Fibroblast of skin of left quadriceps (primary cell): ENCODE measurements at places on chromosomes 2 and 18.

DNA sequence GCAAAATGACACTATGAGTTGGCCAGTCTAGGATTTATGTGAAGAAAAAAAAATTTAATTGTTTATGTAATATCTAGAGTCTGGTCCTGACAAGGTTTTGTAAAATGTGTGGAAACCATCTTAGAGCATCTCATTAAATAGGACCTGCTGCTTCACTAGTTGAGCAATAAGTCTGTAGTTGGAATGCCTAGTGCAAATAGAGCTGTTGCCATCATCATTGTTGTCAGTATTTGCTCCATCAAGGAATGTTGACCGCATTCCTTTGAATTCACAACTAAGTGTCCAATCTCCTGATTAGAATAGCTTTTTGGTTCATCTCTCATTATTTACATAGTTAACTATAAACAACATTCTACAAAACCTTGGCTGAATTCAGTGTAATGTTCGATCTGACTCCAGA, 32.2 kb upstream of the RPE start:
- DNase-seq, result no peak

- DNase-seq, result no peak
Measured at GRCh38 chr18:24002479-24002878, 12.1 kb upstream of the TTC39C start.

DNA sequence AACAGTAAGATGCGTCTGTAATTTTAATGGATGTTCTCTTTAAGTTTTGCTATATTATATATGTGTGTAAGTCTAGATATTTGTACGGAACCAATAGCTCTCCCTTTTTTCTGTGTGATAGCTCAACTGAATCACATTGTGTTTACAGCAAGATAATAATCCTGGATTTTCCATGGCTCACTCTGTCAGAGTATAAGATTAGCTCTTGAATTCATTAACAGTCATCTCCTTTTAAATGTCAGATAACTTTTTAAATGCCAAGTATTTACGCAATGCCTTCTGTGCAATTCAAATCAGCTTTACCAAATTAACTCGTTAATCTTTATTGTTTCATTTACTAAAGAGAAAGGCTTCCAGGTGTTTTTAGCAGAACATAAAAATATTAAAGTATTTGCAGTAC, 76.9 kb downstream of the KIAA2012 start:
- no peak for DNase-seq

DNA sequence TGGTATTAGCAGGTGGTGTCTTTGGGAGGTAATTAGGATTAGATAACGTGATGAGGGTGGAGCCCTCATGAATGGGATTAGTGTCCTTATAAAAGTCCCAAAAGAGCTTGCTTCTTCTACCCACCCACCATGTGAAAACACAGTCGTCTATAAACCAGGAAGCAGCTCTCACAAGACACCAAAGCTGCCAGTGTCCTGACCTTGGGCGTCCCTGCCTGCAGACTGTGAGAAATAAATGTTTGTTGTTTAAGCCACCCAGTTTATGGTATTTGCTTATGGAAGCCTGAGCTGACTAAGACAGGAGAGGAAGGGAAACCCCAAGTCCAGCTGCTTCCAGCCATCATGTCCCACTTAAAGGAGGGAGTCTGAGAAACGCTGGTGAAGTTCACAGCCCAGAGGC, 13.6 kb downstream of the ADI1 start:
- no peak for DNase-seq

DNA sequence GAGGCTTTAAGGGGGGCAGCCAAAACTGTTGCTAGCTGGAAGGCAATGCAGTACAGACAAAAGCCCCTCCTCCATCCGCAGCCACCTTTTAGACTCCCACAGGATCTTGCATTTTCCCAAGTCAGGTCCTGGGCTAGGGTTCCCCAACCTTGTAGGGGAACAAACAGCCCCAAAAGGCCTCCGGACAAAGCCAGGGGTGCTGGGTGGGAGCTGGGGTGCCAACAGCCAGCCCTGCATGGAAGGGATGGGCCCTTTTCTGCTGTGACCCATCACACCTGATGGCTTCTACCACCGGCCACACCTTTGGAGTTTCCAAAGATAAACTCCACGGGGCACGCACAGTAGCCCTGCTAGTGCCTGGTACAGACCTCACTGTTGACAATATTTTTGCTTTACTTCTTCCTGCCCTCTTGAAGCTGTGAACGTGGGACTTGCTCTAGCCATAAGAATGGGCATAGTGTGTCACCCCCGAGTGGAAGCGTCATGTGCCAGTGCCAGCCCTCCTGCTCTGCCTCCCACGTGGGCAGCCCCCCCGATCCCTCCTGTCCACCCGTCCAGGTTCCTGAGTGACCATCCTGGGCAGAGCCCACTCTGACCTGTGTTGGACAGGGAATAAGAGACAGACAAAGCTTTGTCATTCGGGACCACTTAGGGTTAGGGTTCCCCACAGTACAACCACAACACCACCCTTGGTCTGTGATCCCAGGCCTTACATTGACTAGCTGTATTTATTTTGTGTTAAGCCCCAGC, 18.8 kb downstream of the TUBB6 start:
- no peak for DNase-seq

- no peak for DNase-seq
Measured at GRCh38 chr2:136051001-136051724, 65.7 kb upstream of the DARS1 start.

DNA sequence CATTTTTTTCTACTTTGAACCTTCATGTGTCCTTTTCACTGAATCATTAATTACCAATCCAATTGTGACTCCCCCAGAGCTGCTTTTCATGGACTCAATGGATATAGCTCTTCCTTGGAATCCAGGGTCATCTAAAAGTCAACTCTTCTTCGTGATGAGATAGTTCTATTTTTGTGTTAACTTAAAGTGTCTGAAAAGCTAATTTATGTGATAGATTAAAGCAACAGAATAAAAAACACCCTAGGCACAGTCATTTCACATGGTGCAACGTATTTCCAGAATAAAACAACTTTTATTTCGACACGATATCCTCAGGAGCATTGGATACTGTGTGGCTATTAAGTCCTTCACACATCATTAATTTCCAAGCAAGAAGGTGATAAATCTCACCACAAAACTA, 250.6 kb upstream of the SPHKAP start:
- no peak for DNase-seq

DNA sequence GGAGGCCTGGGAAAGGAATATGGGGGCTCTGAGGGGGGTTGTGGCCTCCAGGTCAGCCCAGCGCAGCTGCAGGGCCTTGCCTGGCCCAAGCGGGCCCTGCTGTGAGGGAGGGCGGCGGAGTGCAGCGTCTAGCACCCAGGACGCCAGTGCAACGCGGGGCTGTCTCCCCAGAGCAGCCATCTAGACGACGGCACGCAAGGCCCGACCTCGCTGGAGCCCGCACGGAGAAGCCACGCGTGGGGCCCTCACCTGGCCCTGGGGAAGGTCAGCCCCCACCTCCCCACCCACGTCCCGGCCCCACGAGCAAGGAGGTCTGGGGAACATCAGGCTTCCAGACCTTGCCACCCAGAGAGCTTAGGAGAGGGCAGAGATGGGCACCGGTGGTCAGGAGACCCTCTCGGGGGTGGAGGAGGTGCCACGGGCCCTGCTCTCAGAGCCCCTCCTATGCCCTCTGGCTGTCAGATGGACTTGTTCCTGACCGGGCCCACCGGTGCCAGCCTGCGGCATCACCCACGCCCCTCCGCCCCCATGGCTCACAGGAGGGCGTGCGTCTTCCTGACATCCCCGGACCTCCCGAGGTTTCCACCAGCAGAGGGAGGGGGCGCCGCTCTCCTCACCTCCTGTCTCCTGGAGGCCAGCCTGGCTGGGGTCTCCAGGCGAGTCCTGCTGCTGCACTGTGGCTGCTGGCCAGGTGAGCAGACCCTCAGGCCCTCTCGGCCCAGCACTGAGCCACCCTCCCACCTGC, 17.0 kb downstream of the GPR35 start:
- no peak for DNase-seq

GRCh38 chr2:69456950-69457445, 19.8 kb upstream of the NFU1 start:
- no peak for DNase-seq

GRCh38 chr2:211930331-211930730, 608.3 kb downstream of the ERBB4 start:
- no peak for DNase-seq

GRCh38 chr2:177147093-177147694, 65.4 kb upstream of the HNRNPA3 start:
- peak; percentile 31 for DNase-seq

GRCh38 chr18:23981369-23981980, 33.1 kb upstream of the TTC39C start:
- no peak for DNase-seq

DNA sequence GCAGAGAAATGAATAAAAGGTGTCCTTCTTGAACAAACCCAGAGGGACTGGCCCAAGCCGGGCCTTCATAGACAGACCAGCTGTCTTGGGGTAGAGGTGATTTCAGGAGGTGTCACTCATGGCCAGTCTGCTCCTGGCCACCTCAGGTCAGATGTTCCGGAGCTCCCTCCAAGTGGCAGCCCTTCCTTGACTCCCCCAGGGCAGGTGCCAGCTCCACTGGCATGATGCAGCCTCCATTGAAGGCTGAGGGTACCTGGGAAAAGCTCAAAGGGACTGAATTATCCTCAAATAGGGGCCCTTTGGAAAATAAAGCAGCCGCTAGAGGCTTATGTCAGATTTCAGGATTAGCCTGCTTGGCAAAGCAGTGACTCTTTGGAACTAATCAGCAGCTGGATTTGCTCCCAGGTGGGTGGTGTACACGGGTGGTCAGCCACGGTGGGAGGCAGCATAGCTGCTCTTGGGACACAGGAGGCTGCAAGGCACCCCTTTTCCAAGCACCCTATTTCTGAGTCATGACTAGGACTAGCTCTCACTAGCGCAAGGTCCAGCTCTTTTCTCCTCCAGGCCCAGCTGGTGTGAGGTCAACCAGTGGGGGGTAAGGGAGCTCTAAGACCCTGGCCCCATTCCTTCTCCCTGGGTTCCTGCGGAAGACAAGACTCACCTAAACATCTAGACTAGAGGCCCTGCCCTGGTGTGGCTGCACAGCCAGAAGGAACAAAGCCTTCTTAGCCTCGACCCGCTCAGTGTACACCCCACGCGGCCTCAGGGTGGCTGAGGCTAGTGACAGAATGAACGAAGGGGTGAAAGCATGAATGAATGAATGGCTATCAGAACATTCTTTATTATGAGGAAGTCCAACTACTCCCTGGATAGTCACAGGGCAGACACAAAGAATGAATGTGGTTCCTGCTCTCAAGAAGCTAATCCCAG, 29.3 kb downstream of the HS1BP3 start:
- DNase-seq, result no peak

GRCh38 chr2:47029737-47030524, 114.3 kb upstream of the MCFD2 start:
- DNase-seq, result no peak

- peak; percentile 83 for DNase-seq
Measured at GRCh38 chr18:62281684-62282083, 43.4 kb upstream of the TNFRSF11A start.

- DNase-seq, result no peak
Measured at GRCh38 chr2:27509326-27509725, 12.7 kb downstream of the GCKR start.

GRCh38 chr2:60405271-60405919, 148.1 kb downstream of the BCL11A start:
- DNase-seq, result no peak

DNA sequence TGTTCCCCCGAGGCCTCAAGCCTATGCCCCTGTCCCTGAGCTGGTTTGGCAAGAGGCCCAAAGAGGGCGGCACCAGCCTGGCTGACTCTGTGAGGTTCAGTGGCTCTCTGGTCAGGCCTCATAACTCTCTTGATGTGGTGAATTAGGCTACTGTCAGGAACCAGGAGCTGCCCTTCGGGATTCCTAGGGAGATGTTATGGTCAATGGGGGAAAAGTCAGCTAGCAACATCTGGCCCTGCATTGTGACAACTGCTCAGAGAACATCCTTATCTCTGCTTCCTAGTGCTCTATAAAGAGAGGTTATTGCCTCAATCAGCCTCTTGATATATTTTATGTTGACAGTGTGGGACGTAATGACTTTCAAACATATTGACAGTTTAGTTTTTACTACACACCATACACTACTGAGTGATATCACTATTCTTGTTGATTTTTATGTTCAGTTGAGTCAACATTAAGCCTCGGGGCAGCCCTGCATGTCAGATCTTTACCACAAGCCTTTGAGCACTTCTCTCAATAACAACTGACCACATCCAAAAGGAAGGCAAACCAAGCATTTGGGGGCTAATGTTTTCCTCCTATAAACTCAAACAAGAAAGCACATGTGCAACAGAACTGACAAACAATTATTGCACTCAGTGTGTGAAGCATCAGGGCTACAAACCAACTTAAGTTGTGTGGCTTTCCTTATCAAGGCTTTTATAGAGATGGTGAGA, 448.3 kb upstream of the SLC14A2 start:
- DNase-seq, result no peak

GRCh38 chr18:22778996-22779395, 154.1 kb upstream of the RBBP8 start:
- no peak for DNase-seq

DNA sequence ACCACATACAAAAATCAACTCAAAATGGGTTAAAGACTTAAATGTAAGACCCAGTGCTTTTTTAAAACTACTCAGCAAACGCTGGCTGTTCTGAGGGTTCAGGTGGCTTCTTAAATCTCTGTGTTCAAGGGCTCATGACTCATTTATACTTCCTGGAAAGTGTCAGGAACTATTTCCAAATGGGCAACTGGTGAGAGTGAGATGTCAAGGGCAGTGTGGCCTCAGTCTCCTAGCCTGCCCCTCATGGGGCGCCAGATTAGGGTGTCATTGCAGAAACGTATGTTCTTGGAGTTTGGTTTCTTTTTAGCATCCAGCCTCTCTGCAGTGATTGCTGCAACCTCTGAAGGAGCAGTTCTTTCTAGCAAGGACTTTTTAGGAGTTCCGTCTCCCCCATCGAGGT, 485.4 kb downstream of the TNS1 start:
- no peak for DNase-seq

GRCh38 chr2:44615950-44616518, 254.3 kb downstream of the CAMKMT start:
- DNase-seq, result no peak

- no peak for DNase-seq
Measured at GRCh38 chr2:98480598-98480997, 35.9 kb downstream of the INPP4A start.

GRCh38 chr18:28198620-28199019, 21.7 kb upstream of the CDH2 start:
- no peak for DNase-seq

DNA sequence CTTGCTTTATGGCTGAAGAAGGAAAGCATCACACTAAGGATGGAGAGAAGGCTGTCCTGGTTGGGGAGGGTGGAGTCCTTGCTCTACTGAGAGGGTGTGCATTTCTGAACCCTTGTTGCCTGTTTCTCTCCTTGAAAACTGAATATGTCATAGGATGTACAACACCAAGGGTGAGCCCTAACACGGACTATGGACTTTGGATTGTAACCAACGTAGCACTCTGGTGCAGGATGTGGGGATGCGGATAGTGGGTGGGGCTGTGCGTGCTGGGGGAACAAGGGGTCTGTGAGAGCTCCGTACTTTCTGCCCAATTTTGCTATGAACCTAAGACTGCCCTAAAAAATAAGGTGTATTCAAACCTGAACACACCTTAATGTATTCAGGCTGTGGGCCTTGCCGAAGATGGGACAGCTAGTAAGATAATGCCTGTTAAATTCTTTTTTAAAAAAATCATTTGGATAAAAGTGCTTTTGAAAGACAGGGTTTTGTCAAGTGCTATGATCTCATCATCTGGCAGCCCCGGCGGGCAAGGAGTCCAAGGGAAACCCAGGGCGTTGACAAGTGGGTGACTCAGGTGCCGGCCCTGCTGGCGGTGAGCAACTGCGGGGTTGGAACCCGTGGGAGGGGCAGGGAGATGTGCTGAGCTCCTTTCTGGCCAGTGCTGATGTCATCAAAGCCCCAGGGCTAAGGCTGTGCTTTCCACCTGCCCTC, 54.0 kb downstream of the GATA6 start:
- DNase-seq, result peak; percentile 36
